T-helper 2 cell treated with Interferon-gamma antibody and Interleukin-4, amounts not matched to agents 5 μg/mL and 100 μg/mL, for 36 hours (primary cell): ENCODE measurements at places on chromosomes 6 and 20.

DNA sequence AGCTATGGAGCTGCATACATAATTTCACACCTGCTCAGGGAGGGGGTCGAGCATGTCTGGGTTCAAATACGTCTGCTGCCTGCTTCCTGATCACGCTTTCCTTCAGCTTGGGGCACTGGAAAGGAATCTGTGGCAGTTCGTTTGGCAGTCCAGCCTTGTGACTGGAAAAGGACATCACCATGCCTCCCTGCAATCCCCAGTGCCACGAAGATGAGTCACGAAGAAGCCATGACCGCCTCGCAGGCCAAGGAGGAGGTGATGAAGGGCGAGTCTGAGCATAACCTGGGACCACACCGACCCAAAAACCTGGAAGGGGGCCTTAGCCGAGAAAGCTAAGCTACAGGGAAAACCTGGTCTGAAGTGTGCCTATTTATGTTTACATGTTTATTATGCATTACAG is 13.1 kb downstream of the JAG1 start:
- peaks cover 23% of the 10 kb centered on the region for H3K27me3 ChIP-seq
- no peaks in the 10 kb centered on the region for H3K36me3 ChIP-seq
- DNase-seq: no peak
- no peak overlapping the region for H3K27ac ChIP-seq

DNA sequence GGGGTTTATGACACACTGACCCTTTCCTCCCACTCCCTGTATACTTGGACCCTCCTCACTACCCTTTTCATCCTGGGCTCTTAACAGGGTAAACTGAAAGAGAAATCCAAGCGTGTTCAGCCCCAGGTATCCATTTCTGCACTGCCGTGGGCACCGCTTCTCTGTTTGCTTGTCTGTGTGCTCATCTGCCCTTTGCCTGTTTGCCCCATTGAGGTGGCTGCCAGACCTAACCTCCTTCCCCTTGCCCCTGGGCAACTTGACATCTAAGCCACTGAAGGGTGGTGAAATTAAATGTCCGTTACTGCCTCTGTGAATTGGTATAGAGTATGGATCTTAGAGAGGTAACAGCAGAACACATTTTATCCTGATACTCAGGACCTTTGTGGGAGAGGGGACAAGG is 38.7 kb downstream of the ACSS2 start:
- H3K4me3 ChIP-seq: no peak overlapping the region
- H3K27me3 ChIP-seq: no peaks in the 10 kb centered on the region
- H3K4me1 ChIP-seq: peaks cover 32% of the 10 kb centered on the region
- peak overlapping the region; percentile 64 for H3K27ac ChIP-seq
- DNase-seq: no peak

DNA sequence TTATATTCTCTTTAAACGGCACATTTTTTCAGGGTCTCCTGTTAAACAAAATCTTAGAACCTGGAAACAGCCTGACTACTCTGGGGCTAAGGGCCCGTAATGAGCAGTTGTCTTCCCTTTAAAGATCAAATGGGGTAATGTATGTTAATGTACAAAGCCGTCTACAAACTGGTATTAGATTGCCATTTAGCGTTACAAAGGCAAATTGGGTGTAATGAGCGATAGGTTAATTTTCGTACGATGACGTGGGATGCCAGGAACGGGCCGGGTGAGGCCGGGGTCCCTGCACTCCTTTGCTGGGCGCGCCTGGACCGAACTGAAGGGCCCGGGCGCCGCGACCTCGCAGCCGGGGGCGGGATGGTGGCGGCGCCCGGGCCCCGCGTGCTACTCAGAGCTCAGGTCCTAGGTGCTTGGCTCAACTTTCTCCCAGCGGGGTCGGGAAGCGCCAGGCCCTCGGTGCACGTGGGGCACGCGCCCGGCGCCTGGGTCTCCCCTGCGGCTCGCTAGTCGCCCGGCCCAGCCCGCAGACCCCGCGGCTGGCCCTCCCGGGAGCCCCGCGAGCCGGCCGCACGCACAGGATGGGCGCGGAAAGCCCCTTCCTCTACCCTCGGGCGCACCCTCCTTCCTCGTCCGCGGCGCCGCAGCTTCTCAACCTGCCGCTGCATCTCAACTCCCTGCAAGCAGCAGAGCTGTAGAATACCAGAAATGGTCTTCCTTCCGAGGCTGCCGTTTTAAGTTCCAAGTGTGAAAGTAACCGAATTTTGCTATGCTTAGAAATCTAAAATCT is 5.9 kb downstream of the NKX2-4 start:
- H3K4me3 ChIP-seq: peak overlapping the region; percentile 10
- peaks cover 29% of the 10 kb centered on the region for H3K36me3 ChIP-seq
- H3K4me1 ChIP-seq: peaks cover 16% of the 10 kb centered on the region
- H3K27me3 ChIP-seq: peaks cover 45% of the 10 kb centered on the region
- no peak overlapping the region for H3K27ac ChIP-seq

DNA sequence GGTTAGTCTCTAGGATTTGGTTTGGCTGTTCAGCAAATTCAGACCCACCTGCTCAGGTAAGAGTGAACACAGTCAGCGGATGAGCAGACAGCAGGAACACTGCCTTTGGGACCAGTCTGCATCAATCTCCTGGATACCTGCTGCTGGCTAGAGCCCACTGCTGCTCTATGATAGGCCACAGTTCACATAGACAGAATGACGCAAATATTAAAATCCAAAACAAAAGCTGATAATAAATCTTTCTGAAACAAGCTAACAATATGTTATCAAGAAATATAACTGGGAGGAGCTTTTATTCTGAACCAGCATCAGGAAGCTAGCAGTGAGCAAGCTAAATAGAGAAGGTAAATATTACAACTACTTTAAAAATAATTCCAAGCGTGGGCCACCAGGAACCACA is at the start of gene TAAR1:
Gene TAAR1 (minus strand): TSS at position 101 of the 400 bp plus-strand sequence. CDS start 13,179 bp downstream, outside the sequence.
- H3K27ac ChIP-seq: no peak within 1 kb of the TSS
- no peaks in the 10 kb centered on the region for H3K4me1 ChIP-seq
- no peaks in the 10 kb centered on the region for H3K36me3 ChIP-seq
- no peak for DNase-seq
- H3K27me3 ChIP-seq: peaks cover 15% of the 10 kb centered on the region

GRCh38 chr20:7361321-7361720 is 578.9 kb downstream of the HAO1 start:
- no peak overlapping the region for H3K27ac ChIP-seq
- H3K36me3 ChIP-seq: no peaks in the 10 kb centered on the region
- no peak overlapping the region for H3K4me3 ChIP-seq
- no peaks in the 10 kb centered on the region for H3K27me3 ChIP-seq
- no peaks in the 10 kb centered on the region for H3K4me1 ChIP-seq

DNA sequence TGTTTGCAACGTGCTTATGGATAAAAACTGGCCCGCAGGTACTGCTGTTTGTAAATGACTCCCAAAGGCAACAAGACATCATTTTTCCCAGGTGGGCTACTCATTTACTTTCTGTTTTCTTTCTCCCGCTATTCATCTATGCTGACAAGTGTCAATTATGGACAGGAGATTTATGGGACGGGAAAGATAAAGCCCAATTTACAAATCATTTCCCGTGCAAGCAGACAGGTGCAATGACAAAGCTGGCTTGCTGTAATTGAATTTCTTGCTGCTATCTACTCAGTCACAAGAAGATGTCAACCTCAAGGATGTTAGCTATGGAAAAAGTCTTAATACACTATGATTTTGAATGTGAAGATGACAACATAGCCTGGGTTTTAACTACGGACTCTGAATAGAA is 125.5 kb downstream of the EPHA7 start:
- no peak for DNase-seq
- no peaks in the 10 kb centered on the region for H3K4me1 ChIP-seq
- H3K4me3 ChIP-seq: no peak overlapping the region
- no peaks in the 10 kb centered on the region for H3K36me3 ChIP-seq
- no peaks in the 10 kb centered on the region for H3K27me3 ChIP-seq
- no peak overlapping the region for H3K27ac ChIP-seq

GRCh38 chr20:32888636-32889035 is 29.9 kb downstream of the EFCAB8 start:
- no peaks in the 10 kb centered on the region for H3K27me3 ChIP-seq
- no peak for DNase-seq
- H3K36me3 ChIP-seq: no peaks in the 10 kb centered on the region
- H3K4me3 ChIP-seq: no peak overlapping the region

DNA sequence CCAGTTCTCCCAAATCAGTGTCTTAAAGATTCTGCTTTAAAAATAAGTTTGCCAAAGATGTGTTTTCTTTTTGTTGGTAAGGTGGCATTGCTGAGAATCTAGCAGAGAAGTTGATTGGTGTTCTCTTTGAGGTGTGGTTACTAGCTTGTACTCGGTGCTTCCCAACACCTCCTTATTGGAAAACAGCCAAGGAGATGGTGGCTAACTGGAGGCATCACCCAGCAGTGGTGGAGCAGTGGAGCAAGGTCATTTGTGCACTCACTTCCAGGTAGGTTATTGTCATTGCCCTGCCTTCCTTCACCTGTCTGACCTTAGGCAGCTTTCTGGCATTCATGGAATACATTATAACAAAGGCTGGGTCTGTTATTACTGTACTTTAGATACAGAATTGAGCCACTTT is 26.7 kb downstream of the RALGAPB start:
- H3K36me3 ChIP-seq: peaks cover 48% of the 10 kb centered on the region
- H3K4me3 ChIP-seq: no peak overlapping the region
- H3K4me1 ChIP-seq: no peaks in the 10 kb centered on the region
- H3K27me3 ChIP-seq: no peaks in the 10 kb centered on the region
- DNase-seq: no peak
- no peak overlapping the region for H3K27ac ChIP-seq

DNA sequence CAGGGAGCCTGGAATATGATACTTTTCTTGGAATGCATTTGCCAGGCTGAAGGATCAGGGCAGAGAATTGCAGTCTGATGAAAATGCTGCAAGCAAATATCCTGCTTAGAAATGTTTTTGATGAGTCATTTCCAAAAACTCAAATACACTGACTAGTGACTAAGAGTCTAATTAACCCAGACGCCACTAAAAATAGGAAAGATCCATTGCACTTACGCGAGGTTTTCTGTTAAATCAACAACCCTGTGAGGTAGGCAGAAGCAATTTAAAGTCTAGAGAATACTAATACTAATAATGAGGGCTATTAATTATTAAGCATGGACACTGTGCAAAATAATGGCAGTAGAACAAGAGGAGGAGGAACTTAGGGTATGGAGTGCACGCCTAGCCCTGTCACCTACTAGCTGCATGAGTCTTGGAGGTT is 130.1 kb upstream of the DOK5 start:
- no peak overlapping the region for H3K27ac ChIP-seq
- no peak for DNase-seq
- no peaks in the 10 kb centered on the region for H3K36me3 ChIP-seq
- no peaks in the 10 kb centered on the region for H3K4me1 ChIP-seq
- no peak overlapping the region for H3K4me3 ChIP-seq

GRCh38 chr6:37060195-37060559 is 54.7 kb downstream of the FGD2 start:
- H3K36me3 ChIP-seq: no peaks in the 10 kb centered on the region
- H3K27ac ChIP-seq: no peak overlapping the region
- H3K4me3 ChIP-seq: no peak overlapping the region
- no peaks in the 10 kb centered on the region for H3K27me3 ChIP-seq
- H3K4me1 ChIP-seq: peaks cover 16% of the 10 kb centered on the region

GRCh38 chr20:37845241-37845681 is 57.7 kb upstream of the VSTM2L start:
- H3K4me3 ChIP-seq: no peak overlapping the region
- H3K4me1 ChIP-seq: no peaks in the 10 kb centered on the region
- DNase-seq: no peak
- H3K36me3 ChIP-seq: peaks cover 24% of the 10 kb centered on the region
- no peak overlapping the region for H3K27ac ChIP-seq

DNA sequence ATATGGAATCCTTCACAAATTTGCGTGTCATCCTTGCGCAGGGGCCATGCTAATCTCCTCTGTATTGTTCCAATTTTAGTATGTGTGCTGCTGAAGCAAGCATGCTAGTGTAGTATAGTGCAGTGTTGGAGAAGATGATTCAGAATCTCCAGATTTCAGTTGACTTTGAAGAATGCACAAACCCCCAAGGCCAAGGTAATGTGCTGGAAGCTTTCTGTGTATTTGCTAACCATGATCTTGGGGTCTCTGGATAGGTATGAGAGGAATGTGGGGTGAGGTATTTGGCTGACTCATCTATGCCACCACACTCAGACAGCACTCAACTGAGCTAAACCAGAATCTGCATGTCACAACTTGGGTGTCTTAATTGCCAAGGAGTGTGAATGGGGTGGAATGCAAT is 42.6 kb upstream of the DEK start:
- no peaks in the 10 kb centered on the region for H3K4me1 ChIP-seq
- H3K27me3 ChIP-seq: peaks cover 8% of the 10 kb centered on the region
- H3K36me3 ChIP-seq: no peaks in the 10 kb centered on the region
- H3K4me3 ChIP-seq: no peak overlapping the region
- DNase-seq: no peak

DNA sequence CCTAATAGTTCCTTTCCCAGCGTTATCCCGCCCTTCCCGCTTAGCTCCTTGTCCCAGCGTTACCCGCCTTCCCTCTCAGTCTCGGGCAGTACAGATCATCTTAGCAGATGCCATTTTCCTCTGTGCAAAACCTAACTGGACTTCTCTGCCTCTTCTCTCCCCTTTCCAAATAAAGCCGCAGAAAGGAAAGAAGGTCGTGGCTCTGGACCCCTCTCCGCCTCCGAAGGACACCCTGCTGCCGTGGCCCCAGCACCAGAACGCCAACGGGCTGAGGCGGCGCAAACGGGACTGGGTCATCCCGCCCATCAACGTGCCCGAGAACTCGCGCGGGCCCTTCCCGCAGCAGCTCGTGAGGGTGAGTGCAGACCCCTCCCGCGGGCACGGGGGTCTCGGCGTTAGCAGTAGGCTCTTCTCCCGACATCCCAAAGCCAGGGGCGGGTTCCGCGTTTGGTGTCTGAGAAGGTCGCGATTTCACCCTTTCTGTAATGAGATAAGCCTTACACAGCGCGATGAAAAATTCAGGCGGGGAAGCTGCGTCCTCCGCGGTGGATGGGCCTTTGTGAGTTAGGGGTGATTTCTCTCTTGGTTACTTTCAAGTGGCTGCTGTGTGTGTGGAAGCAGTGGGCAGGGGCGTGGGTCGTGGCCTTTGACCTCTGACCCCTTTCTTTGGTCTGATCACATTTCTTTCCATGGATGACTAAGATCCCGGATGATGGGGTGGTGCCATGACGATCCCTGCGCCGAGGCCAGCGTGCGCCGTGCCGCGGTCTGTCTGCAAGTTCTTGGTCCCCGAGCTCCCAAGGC is 292.7 kb downstream of the TAF4 start:
- H3K36me3 ChIP-seq: no peaks in the 10 kb centered on the region
- H3K4me1 ChIP-seq: no peaks in the 10 kb centered on the region
- DNase-seq: no peak
- H3K4me3 ChIP-seq: no peak overlapping the region
- no peaks in the 10 kb centered on the region for H3K27me3 ChIP-seq
